Hair follicle dermal papilla cell (primary cell): ENCODE measurements at places on chromosomes 4 and X. TPM values are rescaled to one million over a fixed set of nuclear protein-coding genes. Genes with fewer than 3 reads are reported as not detected.

ZMYM3 gene
- total RNA-seq, result 25.1 and 30.7 TPM in 2 replicates

PUDP gene
- total RNA-seq, result 10.8 and 12.0 TPM in 2 replicates

GAGE12H gene
- not detected in 2 replicates for total RNA-seq

SPOCK3 gene
- total RNA-seq, result not detected in 2 replicates

STEEP1 gene
- 21.3 and 23.3 TPM in 2 replicates for total RNA-seq

TRIML1 gene
- not detected in 2 replicates for total RNA-seq

PPP2R2C gene
- total RNA-seq, result 0.24 TPM in 1 of 2 replicates, not detected in the other

SCML1 gene
- total RNA-seq, result 11.2 and 11.7 TPM in 2 replicates

GABRA4 gene
- total RNA-seq, result not detected in 2 replicates

DOCK11 gene
- 39.1 and 45.4 TPM in 2 replicates for total RNA-seq

PFKFB1 gene
- total RNA-seq, result 0.12 and 0.16 TPM in 2 replicates

PABPC1L2A gene
- total RNA-seq, result not detected in 2 replicates

GLRA3 gene
- total RNA-seq, result under 0.01 TPM in 1 of 2 replicates, not detected in the other

MAGEB1 gene
- total RNA-seq, result not detected in 2 replicates

ATP2B3 gene
- total RNA-seq, result 0.16 TPM in 1 of 2 replicates, not detected in the other

CXXC4 gene
- total RNA-seq, result under 0.01 and 0.16 TPM in 2 replicates
